ENCODE measurements at places on chromosomes 13 and 19.

- DNase-seq: peak; percentile 51
Observed at GRCh38 chr13:50080203-50080910, 65.1 kb downstream of the KCNRG start.

GRCh38 chr13:101535192-101535746, 82.8 kb downstream of the ITGBL1 start:
- DNase-seq: no peak

GRCh38 chr13:33617055-33617454, 200.9 kb upstream of the RFC3 start:
- DNase-seq: no peak

DNA sequence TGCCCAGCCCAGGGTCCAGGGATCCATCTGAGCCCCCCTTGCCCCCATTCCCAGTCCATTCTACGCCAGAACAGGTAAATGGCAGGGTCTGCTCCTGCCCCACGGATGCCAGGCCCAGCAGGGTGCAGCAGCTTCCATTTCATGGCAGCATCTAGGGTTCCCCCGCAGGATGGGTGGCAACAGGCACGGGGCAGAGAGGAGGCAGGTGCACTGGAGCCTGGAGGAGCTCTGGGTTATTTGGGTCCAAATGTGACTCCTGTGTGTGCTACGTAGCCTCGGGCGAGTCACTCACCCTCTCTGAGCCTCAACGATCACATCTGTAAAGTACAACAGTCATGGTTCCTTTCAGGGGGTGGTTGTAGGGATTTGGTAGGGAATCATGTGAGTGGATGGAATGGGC, 27.4 kb downstream of the IL12RB1 start:
- no peak for DNase-seq
